D341Med (cell line): ENCODE measurements at places on chromosomes 2 and 18.
A peak's percentile ranks its signal among the peaks of the same experiment; 100 is the strongest.

GRCh38 chr18:46377557-46377956, 273.4 kb downstream of the HAUS1 start:
- no peak for DNase-seq

DNA sequence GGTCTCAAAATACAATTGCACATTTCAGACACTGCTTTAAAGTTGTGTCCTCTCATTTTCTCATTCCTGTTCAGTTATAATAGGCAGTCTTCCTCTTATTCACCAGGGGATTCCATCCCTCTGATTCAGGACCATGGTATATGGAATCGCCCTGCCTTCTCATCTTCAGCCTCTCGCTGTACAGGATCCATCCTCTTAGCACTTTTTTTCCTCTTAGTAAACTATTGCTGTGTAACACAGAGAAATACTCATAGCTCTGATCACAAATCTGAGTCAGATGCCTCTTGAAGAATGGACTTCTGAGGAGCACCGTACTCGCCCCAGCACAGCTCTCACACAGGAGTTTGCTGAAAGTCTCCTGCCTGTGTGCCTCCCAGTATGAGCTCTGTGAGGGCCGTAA, 11.3 kb downstream of the RMP24 start:
- no peak for DNase-seq

DNA sequence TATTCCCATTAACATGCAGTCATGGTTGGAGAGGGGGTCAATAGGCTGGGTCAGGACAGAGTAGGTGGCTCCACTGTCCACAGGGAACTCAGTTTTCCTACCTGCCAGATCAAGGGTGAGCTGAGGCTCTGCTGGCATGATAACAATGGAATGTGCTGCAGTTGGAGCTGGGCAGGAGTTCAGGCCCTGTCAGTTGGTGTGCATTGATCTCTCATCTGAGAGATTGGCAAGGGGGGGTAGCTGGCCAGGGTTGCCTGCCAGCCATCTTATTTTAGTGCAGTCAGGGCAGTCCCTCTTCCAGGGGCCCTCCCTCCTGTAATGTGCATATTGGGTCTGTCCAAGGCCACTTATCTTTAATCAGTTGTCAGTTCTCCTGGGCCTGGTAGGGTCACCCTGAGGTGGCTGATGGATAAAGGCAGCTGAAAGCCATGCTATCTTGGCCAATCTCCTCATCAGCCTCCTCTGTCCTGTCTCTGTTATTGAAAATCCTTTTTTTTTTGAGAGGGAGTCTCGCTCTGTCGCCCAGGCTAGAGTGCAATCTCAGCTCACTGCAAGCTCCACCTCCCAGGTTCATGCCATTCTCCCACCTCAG, 38.1 kb upstream of the CCBE1 start:
- DNase-seq, result no peak

DNA sequence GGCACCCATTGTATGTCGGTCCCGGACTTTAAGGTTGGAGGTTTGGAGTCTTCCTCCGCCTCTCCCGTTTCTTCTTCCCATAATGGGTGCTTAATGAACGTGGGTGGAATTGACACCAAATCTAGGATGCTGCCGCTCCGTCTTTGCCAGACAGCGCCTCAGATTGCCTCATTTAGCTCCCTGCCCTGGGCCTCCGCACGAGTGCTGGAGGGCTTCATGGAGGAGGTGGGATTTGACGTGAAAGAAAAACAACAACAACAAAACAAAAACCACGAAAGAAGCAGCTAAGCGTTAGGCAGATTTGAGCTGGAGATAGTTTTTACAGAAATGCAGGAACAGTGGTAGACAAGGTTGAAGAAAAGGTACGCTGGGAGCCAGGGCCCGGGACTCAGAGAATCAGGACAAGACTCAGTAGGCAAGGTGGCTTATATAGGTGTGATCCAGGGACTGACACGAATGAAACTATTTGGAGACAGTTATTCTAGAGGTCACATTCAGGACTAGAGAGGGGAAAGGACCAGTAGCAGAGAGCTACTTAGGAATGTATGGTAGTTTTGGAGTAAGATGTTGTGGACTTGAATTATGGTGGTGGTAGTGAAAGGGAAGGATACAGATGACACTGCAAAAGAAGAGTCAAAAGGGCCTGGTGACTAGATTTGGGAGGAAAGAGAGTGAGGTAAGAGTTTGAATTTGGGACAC, 605 bp downstream of the ZNF2 start:
- no peak for DNase-seq

DNA sequence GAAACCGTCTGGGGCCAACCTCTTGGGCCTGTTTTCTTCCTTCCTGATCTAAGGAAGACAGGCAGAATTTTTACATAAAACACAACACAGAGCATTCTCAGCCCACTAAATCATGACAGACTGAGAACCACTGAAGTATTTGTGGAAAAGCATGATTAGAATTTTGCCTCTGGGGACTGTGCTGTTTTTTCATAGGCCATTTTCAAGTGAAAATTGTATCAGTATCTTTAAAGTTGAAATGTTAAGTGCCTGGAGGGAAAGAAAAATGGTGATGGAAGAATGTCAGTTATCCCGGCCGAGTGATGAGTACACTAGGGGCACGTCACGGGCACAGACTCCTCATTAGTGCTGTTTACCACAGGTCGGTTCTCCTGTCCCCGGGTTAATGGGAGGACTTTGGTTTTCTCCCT, 36.9 kb downstream of the EHD3 start:
- no peak for DNase-seq

DNA sequence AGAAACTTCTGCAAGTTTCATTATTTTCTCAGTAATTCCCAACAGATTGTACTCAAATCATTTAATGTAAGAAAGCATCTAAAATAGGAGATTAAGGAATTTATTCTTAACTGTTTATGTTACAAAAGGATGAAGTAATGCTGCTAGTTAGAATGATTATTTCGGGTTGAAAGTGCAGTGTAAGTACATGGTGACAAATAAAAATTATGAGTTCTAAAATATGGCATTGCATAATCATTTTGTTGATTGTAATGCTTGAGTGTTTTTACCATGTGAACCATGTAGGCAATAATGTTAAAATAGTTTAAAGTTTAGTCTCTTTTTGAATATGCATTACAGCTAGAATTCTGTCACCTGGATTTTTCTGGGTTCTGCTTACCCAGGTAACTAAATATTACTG, 149.0 kb upstream of the SP5 start:
- DNase-seq, result no peak

DNA sequence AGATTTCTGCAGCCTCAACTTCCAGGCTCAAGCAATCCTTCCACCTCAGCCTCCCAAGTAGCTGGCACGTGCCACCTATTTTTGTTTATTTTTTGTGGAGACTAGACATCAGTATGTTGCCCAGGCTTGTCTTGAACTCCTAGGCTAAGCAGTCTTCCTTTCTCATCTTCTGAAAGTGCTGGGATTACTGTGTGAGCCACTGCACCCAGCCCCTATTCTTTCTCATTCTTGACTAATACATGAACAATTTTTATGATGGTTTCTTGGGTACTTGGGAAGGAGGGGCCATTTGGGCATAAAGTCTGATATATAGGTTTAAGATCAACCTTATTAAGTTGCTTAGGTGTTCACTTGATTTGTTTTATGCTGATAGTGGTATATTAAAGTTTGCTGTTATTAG, 26.2 kb downstream of the EPC2 start:
- no peak for DNase-seq

- DNase-seq, result no peak
Observed at GRCh38 chr2:219252570-219252899, 508 bp upstream of the TUBA4B start.

DNA sequence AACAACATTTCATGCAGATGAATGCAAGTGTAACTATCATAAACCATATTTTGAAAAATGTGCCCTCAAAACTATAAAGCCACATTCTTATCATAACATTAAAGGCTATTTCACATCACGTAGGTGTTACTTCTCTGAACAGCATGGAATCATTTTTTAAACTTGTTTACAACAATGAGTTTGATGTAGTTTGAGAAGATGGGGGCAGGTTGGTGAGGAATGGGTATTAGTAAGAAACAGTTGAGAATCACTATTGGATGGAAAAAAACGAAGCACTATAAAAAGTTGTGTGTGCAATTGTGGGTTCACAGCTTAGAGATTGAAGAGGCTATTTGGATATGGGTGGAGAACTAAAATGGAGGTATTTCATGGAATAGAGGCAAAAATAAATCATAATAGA, 569.1 kb downstream of the ARHGAP15 start:
- no peak for DNase-seq

DNA sequence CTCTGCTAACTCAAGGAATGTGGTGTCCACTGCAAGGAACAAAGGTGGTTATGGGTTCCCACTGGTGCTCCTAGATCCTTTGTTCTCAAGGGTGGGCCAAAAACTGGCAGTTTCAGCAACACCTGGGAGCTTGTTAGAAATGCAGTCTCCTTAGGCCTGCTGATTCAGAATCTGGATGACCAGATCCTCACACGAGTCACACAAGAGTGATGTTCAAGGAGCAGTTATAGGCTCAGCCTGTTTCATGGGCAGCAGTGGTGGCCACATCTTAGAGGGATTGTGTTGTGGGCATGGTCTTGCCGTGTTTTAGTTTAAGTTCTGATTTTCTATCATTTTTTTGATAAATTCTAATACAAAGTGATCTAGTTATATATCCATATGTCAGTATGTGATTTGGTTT, 28.7 kb upstream of the MGAT5 start:
- no peak for DNase-seq

DNA sequence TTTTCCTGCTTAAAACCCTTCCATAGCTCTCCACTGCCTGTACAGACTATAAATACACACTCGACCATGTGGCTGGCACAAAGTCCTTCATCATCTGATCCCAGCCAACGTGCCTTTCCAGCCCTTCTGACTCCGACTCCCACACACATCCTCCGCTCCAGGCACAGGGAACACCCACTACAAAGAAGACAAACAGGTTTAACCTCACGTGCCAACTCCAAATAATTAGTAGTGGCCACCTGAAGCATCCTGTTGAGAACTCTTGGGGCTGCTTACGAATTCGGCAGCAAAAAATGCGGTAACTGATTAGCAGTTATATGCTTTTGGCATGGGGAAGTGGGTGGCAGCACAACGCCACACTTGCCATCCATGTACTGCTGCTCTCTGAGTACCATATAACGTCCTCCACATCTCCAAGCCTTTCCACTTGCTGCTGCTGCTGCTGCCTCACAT, 12.1 kb downstream of the SPIRE1 start:
- peak; percentile 55 for DNase-seq

DNA sequence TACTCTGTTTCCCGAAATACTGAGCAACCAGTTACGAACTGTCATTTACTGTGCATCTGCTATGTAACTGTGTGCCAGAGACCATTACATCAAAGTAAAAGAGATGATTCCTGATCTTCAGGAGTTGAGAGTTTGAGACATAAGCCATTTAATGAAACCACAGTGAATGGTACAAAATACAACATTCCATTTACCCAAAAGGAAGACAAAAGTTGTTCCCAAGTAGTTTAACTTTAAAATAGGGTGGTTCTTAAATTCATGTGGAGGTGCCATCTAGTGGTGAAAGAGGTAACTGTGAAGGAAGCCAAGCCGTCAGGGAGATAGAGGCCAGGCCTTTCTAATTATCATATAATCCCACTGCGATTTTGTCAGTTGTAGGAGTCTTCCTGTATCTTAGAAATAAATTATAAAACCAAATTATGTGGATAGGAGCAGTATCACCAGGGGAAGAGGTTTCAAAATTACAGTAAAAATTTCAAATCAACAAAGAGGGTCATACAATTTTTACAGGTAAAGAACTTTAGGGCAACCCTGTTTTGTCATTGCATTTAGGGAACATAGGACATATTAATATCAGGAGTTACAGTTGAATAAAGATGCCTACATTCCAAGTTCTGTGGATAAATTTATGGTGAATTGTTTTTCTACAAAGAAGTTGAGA, 67.7 kb downstream of the EPAS1 start:
- peak; percentile 46 for DNase-seq

DNA sequence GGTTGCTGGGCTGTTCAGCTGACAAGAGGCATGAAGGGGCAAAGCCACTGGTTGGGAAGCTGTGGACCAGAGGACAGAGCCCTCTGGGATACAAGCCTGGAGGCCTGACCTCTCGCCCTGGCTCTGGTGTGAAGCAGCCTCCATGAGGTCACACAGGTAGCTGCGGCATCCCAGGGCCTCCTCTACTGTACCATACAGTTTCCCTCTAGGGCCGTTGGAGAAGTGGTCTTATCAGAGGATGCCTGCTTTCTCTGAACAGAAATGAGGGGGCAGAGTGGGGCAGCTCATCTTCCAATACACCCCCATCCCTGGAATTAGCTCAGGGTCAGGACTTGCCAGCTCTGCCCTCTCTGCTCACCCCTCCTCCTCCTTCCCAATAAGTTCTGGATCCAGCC, 135.1 kb upstream of the SMAD2 start:
- no peak for DNase-seq

GRCh38 chr2:174335254-174335987, 667 bp downstream of the SP9 start:
- DNase-seq, result peak; percentile 72

GRCh38 chr2:231633241-231633976, 40.7 kb downstream of the TEX44 start:
- no peak for DNase-seq

- DNase-seq, result no peak
Observed at GRCh38 chr2:119673796-119674195, 5.2 kb upstream of the TMEM177 start.

DNA sequence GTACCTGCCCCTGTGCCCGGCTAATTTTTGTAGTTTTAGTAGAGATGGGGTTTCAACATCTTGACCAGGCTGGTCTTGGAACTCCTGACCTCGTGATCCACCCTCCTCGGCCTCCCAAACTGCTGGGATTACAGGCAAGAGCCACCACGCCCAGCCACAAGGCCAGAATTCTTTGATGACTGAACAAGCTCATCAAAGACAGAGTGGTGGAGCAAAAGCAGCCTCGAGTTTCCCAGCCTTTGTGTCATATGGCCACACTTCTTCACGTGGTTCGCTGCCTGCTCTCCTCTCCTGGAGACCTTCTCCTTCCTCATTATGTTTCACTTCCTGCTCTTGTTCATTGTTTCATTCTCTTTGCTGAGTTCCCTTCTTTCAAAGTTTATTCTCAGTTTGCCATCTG, 9.9 kb upstream of the NPC1 start:
- DNase-seq, result no peak

DNA sequence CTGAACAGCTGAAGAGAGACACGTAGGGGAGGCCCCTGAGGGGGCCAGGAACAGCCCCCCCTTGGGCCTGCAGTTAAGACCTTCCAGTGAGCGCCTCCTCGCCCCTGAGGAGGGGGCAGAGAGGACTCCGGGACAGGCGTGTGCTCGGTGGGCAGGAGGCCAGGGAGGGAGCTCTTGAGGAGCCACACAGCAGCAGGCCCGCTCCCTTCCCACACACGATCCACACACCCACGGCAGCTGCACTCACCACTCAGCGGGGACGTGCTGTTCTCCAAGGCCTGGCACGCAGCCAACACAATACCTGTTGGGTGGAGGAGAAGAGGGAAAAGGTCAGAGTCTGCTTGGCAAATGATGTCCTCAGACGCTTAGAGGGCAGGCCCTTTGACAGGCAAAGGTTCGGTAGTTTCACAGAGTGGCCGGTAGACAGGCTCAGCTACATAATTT, 39.0 kb downstream of the TGFA start:
- DNase-seq, result no peak
